CD8-positive, alpha-beta T cell (primary cell): ENCODE measurements at places on chromosomes 6 and 20.

DNA sequence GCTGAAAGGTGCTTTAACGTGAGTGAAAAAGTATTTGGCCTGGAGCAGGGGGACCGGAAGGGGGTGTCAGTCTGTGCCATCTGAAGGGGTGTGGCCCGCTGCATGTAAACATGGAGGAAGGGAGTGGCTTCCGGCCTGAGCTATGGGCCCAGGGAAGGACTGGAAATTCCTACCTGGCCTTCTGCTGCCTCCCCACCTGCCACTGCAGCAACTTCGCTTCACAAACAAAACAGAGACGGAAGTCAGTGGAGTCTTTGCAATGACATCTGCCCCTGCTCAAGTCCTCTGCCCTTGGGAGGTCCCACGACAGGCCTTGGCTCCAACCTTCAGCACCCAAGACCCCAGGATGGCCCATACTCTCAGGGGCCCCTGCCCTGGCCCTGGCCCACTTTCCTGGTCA, 28.1 kb upstream of the FOXP4 start:
- DNase-seq, result no peak

DNA sequence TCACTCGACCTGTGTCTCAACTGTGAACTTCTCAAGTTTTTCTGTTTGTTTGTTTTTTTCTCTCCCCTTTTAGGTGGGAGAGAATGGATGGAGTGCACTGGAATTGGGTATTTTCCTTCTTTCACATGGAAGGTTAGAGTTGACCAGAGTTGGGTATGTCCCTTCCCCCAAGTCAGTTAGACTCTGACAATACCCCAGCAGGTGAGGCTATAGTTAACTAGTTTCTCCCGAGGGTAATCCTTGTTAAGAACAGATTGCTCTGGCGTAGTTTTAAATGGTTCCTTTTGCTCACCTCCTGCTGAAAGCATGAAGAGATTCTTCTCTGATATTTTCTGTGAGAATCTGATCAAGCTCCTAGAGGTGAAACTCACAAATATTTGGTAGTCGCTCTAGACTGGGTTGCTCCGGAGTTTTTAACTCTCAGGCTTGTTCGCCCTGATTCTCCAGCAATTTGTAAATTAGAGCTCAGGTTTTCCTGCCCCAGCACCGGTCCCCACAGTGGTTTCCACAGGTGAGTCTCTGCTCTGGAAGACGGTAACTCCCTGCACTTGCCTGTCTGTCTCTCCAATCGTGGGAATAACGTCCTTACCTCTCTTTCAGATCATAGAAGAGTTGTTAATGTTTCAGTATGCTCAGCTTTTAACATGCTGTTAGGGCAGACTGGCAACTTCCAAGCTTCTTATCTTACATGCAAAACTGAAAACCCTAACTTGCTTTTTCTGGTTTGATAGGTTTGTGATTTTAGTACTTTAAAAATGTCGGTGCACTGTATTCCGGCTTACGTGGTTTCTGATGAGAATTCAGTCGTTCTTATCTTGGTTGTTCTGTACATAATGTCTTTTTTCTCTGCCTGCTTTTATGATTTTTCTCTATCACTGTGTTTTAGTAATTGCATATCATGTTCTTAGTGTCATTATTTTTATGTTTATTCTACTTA, 111.2 kb upstream of the HIVEP1 start:
- DNase-seq, result no peak

- DNase-seq, result no peak
Observed at GRCh38 chr6:92114091-92114675, 1305.2 kb downstream of the EPHA7 start.

DNA sequence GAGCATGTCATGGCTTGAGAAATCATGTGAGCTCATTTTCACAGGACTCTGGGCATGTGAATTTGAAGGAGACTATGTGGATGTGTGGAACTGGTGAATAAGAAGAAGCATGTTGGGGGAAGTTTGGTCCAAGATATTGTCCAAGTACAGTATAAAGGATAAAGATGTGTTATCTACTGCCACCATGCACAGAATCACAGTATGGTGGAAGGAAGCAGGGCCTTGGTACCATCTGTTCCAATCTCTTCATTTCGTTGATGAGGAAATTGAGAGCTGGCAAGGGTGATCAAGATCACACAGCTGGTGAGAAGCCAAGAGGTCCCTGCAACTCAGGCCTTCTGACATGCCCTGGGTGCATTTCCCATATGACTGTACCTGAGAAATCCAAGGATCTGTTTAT, 31.5 kb upstream of the RIPOR2 start:
- no peak for DNase-seq

DNA sequence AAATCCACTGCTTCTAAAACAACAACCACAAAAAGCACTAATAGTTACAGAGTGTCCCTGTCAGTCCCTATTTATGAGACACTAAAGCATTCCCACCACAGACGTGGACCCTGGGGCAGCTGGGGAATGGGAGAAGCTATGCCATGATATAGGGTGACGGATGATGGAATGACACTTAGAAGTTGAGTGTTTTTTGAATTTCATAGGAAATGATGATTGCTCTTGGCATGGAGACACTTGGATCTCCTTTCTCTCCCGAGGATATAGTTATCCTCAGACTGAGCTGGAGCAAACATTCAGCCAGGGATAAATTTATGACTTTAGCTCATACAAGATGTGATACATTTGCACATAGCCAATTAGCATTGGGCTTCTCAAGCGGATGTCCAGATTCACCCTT, 151.2 kb downstream of the EDN3 start:
- no peak for DNase-seq

- no peak for DNase-seq
Observed at GRCh38 chr20:4835244-4836177, 113.8 kb downstream of the PRND start.

DNA sequence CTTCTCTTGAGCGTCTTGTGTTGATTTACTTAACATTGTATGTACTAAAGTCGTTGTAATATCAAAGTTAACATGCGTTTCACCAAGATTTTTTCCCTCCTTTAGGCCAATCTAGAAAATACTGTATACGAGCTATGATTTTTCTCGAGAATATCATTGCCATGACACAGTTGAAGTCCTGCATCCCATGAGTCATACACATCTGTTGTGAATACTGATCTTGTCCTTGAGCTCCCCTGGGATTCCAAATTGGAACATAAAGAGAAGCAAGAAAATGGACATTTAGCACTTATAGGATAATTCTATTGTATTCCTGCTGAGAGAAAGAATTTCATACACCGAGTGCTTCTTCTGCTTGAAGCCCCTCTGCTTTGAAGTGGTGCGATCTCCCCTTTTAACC, 109.6 kb downstream of the SLC35B3 start:
- no peak for DNase-seq

DNA sequence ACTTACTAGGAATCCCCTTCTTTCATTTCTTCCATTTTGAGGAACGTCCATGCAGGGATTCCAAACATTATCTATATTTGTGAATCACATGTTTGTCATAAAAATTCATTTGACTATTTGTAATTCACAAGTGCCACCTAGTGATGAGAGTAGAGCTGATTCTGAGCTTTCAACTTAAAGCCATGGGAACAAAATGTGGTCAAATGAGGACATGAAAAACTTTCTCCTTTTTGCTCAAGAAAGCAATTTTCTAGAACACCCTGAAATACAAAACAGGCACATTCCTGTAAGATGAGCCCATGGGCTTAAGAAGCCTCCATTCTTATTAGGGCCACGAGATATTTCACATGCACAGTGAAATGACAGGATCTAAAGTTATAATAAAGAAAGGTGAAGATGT, 12.3 kb downstream of the MAP3K7 start:
- no peak for DNase-seq

- DNase-seq, result no peak
Observed at GRCh38 chr20:44402391-44403193, 47.1 kb downstream of the HNF4A start.

GRCh38 chr6:126202707-126203106, 137.2 kb upstream of the CENPW start:
- DNase-seq, result no peak

DNA sequence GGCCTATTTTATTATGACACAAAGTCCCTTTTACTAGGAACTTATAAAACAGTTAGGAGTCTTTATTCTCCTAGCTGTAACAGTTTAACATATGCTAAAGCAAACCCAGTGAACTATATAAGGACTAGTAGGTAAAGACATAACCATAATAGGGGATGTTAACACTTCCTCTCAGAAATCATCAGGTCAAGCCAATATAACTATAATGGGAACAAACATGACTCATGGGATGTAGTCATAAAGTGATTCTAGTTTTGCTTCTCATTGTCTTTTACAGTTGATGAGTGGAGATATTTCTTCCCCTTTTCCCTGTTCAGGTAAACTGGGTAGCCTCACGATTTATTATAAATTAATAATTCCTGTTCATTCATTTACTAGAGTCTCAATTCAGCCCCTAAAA, 9.7 kb downstream of the PTCHD4 start:
- no peak for DNase-seq

GRCh38 chr20:36883977-36884535, 8.1 kb downstream of the TLDC2 start:
- DNase-seq, result no peak

DNA sequence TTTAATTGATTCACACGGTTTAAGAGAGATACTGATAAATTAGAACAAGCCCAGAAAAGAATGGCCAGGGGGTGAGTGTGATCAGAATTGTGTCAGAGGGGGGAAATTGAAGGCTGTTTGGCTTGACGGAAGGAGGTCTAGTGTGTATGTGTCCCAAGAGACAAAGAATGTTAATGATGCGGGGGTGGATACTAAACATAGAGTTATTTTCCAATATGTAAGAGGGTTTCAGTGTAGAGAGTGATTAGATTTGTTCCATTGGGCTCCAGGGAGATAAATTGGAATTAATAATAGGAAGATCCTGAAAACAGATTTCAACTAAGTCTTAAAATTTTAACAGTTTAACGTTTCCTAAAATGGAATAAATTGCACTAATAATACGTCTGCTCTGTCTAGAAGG, 38.1 kb upstream of the UTRN start:
- no peak for DNase-seq

- no peak for DNase-seq
Observed at GRCh38 chr6:56692523-56693245, 50.0 kb upstream of the DST start.

- DNase-seq, result no peak
Observed at GRCh38 chr6:17878734-17879133, 108.7 kb downstream of the KIF13A start.

- no peak for DNase-seq
Observed at GRCh38 chr20:39600156-39600555, 638.0 kb downstream of the DHX35 start.

- no peak for DNase-seq
Observed at GRCh38 chr20:45883100-45883469, 2.1 kb downstream of the ZSWIM1 start.

DNA sequence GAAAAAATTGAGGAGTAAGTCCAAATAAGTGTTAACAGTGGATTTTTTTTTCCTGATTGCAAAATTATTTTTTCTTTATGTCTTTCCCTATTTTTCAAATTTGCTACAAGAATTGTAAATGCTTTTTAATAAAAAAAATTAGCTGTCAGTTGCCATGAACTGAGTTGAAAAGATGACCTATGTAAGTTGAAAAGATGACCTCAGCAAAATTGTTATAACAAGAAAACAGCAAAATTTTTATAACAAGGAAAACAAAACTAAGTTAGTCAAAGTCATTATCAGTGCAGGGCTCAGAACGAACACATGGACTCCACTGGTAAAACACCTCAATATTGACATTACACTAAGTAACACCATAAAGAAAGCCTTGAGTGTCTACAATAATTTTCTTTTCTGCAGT, 207.0 kb upstream of the HDDC2 start:
- DNase-seq, result no peak

GRCh38 chr20:33278700-33279099, 4.3 kb upstream of the BPIFB1 start:
- DNase-seq, result no peak

- DNase-seq, result no peak
Observed at GRCh38 chr6:130034378-130035146, 16.2 kb downstream of the L3MBTL3 start.

GRCh38 chr6:153129873-153130514, 1.1 kb downstream of the RGS17 start:
- no peak for DNase-seq

GRCh38 chr6:103085801-103086200, 1692.3 kb downstream of the GRIK2 start:
- DNase-seq, result no peak
